ENCODE measurements at places on chromosomes 6 and 20.

DNA sequence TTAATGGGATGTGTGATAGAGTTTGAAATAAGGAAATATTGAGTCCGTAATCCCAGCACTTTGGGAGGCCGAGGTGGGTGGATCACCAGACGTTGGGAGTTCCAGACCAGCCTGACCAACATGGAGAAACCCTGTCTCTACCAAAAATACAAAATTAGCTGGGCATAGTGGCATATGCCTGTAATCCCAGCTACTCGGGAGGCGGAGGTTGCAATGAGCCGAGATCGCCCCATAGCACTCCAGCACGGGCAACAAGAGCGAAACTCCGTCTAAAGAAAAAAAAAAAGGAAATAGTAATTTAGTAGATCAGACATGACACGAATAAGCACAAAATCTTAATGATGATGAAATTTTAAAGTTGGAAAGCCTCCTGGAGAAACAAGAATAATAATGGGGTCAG, 14.8 kb downstream of the GJA1 start:
- DNase-seq, result no peak

DNA sequence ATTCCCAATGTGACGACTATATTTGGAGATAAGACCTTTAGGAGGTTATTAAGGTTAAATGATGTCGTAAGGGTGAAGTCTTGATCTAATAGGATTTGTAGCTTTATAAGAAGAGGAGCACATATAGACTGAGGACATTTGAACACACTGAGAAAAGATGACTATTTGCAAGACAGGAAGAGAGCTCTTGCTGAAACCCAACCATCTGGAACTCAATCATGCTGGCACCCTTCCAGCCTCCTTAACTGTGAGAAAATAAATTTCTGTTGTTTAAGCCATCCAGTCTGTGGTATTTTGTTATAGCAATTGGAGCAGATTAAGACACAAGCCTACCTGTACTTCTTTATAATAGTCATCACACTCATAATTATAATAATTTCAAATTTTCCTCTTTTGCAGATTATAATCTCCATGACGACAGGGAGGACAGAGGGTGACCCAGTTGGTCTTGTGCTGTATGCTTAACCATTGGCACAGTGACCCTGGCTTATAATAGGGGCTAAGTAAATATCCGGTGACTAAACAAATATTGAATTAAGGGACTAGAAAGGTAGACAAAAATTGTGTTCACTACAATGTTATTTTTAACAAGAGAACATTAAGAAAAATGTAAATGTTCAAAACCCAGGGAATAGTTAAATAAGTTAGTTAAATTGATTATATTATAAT, 206.4 kb upstream of the HDDC2 start:
- DNase-seq, result no peak

GRCh38 chr6:151811081-151811480, 3.6 kb downstream of the ESR1 start:
- no peak for DNase-seq

GRCh38 chr6:81105998-81106397, 646.5 kb downstream of the TENT5A start:
- no peak for DNase-seq

DNA sequence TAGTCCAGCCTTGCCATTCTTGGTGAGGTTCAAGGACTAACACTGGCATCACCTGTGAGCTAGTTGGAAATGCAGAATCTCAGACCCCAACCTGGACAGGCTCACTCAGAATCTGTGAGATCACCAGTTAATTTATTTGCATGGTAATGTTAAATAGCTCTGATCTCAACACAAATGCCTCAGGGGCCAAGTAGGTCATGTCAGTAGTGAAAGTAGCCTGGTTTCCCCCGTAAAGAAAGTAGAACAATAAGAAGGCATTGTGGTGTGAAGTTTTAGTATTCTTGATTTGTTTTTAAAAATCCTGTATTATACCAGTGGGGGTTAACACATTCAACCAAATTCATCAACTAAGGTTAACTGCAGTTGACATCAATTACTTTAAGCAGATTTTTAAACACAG, 105.5 kb downstream of the PPP1R14C start:
- no peak for DNase-seq

GRCh38 chr6:154242617-154243357, 113.8 kb downstream of the IPCEF1 start:
- DNase-seq, result no peak

- no peak for DNase-seq
Observed at GRCh38 chr6:130776287-130776925, 50.8 kb upstream of the SMLR1 start.

- no peak for DNase-seq
Observed at GRCh38 chr6:24822696-24823095, 24.0 kb upstream of the ARMH2 start.

DNA sequence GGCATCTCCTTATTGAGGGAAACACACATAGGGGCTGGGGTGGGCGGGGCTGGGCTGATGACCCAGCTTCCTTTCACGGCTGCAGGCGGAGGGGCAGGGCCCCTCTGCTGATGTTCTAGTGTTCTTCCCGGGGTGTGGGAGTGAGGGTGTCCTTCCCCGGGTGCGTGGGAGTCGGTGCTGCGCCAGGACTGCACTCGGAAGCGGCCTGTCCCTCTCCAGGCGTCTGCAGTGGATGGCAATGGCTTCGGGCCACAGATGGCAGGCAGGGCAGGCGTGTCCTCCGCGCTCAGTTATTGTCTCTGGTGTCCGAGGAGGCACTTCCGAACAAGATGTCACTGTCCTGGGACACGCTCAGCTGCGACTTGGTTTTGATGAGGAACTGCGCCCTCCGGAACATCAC, 19.2 kb downstream of the KCNG1 start:
- no peak for DNase-seq

DNA sequence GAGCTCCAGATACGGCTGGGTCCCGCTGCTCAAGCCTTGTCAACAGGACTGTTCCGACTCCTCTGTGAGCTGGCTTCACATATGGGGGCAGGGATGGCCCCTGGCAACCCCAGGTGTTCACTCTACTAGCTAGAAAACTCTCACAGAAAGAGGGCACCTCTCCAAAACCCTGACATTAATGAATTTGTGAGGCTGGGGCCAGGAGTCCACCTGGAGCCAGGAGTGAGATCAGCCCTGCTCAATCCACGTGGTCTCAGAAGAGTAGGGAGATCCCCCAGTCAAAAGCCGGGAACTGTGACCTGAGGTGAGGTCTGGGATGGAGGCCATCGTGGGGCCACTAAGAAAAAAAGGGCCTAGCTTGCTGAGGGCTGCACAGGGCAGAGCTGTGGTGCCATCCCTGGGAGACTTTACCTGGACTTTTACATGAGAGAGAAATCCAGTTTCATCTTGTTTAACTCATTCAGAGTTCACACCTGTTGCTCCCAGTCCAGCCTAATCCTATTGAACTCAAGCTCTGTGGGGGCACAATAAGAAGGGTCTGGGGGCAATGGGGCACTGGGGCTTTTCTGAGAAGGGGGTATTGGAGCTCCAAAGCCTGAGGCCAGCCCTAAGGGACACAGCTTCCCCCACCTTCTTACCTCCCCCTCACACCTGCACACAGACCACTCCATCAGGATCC, 144.3 kb upstream of the MLN start:
- no peak for DNase-seq

DNA sequence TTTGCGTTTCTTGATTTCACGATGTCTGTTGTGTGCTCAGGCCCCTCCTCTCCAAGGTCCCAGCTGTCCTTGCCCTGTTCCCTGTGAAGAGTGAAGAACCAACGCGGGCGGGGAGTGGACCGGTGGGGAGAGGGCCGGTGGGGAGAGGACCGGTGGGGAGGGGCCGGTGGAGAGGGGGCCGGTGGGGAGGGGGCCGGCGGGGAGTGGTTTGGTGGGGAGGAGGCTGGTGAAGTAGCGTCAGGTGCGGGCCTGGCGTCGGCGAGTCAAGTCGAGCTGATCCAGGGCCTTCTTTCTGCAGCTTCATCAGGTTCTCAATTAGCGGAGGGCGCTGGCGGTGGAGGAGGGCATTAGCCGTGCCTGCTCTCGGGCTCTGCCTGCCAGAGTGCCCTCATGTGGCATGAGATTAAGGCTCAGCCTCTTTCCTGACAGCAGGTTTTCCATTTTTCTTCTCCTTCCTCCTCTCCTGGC, 21.2 kb upstream of the BHLHE23 start:
- no peak for DNase-seq

DNA sequence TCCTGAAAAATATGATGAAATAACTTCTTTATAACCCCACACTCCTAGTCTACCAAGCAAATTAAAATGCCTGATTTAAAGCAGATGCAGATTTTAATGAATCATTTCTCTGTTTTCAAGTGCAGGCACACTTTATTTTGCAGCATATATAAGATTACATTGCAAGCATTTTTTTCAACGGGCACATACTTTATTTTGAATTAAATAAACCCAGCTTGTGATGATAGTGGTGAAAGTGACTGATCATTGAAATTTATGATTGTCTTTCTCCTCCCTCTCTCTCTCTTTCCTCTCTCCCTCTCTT, 12.2 kb upstream of the MOXD1 start:
- DNase-seq, result no peak

DNA sequence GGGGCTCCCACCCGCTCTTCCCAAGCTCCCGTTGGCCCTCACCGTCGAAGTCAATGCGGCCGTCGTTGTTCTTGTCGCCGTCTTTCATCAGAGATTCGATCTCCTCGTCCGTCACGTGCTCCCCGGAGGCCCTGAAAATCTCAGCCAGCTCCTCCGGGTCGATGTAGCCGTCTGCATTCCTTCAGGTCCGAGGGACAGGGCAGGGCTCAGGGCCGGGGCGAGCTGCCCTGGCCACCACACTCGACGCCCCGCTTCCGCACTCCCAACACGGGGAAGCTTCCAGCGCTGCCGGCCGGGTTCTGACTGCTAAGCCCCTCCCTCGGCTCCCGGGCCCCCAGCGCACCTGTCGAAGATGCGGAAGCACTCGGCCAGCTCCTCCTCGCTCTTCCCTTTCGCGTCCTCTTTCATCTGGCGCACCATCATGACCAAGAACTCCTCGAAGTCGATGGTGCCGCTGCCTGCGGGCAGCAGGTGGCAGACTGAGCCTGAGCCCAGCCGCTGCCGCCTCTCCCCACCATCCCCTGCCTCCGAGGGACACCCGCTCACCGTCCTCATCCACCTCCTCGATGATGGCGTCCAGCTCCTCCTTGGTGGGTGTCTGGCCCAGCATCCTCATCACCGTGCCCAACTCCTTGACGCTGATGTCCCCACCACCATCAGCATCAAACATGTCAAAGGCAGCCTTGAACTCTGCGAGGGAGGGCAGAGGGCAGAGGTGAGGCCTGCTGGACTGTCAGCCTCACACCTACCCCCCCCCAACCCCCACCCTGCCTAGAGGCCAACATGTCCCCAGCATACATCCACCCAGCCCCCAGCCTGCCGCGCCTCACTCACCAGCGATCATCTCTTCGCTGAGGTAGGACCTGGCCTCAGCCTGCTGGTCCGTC, 2.9 kb downstream of the TNNC2 start:
- peak; percentile 24 for DNase-seq

GRCh38 chr6:13249817-13250216, 78.5 kb downstream of the TBC1D7 start:
- no peak for DNase-seq

- DNase-seq, result no peak
Observed at GRCh38 chr6:130000526-130001421, 17.6 kb upstream of the L3MBTL3 start.

DNA sequence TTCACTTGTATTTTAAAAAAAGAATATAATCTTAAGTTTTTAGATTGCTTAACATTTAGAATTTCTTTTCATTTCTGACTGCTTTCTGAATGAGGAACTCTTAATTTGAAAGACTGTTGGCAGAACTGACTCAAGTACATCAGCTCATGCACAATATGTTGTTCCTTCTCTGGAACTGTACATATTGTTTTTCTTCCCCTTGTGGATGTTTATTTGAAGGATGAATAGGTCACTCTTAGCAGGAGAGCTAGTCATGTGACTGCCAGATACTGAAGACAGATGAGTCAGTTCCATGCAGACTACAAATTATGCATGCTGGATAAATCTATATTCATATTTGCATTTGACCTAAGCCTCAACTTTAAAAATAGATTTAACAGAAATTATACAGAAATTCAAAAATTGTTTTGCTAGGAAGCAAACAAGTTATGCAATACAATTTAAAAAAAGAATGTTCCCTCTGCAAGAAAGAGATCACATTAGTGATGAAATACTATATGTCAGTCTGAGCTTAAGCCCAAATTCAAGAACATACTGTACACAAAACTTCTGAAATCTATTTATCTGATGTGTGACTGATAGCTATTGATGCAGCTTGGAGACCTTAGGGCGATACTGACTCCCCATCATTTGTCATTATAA, 1274.9 kb upstream of the GJE1 start:
- no peak for DNase-seq

- DNase-seq, result no peak
Observed at GRCh38 chr20:43736588-43737158, 9.9 kb upstream of the GTSF1L start.

- no peak for DNase-seq
Observed at GRCh38 chr6:75149240-75149639, 56.6 kb downstream of the COL12A1 start.

DNA sequence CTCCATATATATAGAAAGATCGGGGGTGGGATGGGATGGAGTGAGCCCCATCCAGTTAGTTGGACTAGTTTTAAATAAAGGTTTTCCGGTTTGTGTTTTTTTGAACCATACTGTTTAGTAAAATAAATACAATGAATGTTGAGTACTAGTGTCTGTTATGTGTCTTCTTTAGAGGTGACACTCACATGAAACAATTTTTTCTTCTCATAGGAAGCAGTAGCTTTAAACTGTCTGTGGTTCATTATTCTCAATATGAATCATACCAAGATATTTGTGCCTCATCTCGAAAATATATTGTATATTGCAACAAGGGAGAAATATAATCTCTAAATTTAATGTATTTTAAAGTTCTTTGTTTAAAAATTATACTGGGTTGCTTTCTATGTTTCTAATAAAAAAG, 33.4 kb downstream of the HSF2 start:
- DNase-seq, result no peak

DNA sequence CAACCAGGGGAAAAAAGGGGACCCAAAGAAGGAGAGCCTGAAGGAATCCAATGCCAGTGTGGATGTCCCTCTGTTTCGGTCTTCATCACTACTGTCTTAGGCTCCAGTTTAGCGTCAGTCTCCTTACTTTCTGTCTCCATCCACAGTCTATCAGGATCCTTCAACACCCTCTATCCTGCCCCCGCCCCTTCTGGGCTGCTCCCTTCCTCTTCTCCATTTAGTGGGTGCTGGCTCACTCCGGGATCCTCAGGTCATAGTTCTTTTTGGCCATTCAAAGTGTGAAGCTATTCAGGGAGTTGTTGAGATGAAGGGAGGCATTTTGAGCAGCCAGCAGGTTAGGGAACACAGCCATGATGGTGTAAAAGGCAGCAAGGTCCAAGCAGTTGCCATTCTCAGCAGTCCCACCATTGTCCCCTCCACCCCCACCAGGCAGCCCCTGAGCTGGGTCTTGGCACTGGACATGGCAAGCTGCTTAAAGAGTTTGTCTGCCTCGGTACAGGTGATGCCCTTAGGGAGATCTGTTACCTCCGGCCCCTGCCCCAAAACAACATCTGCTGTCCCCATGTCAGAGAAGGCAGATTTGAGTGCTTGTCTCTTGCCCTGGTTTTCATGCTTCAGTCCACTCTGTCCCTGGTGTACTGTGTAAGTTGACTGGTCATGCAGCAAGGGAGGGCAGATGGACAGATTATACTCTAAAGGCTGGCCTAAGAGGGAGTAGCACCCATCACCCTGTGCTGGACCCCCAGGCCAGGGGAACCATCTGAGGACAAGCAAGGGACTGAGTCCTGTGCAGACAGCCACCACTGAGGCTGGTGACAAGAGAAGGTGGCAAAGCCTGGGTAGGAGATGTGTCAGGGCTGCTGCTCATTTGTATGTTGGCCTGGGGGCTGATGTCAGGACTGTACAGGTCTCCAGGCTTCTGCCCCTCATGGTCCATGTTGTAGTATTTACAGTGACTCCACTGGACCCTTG, 842.0 kb downstream of the HACE1 start:
- no peak for DNase-seq

GRCh38 chr20:6908673-6909072, 141.2 kb downstream of the BMP2 start:
- no peak for DNase-seq

All from stimulated activated CD8-positive, alpha-beta memory T cell treated with anti-CD3 and anti-CD28 coated beads, Interleukin-12 subunit alpha, Interleukin-12 subunit beta, amount 100 ng/mL, for 1 hour (primary cell).